ENCODE measurements at places on chromosomes 12 and 14. TPM values are rescaled to one million over a fixed set of nuclear protein-coding genes. Genes with fewer than 3 reads are reported as not detected.

- no peak for DNase-seq
Measured at GRCh38 chr12:116849216-116849615, 32.0 kb downstream of the HRK start.

The DAO gene
- not detected for total RNA-seq

DNA sequence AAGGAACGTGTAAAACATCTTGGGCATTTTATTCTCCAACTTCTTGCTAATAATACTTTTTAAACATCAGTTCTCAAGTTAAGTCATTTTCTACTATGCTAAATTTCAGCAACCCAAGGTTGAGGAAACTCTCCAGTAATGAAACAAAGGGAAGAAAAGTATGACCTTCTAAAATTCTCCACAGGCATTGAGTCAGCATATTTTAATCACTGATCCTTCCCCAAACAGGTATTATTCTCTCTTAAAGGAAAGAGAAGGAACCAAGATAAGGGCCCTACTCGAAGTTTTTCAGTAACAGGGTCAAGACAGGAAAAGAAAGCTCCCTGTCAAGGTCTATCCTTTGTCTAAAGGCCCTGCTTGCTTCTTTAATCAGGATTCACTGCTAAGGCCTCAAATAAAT is 3.0 kb downstream of the KICS2 start:
- no peak for DNase-seq

DNA sequence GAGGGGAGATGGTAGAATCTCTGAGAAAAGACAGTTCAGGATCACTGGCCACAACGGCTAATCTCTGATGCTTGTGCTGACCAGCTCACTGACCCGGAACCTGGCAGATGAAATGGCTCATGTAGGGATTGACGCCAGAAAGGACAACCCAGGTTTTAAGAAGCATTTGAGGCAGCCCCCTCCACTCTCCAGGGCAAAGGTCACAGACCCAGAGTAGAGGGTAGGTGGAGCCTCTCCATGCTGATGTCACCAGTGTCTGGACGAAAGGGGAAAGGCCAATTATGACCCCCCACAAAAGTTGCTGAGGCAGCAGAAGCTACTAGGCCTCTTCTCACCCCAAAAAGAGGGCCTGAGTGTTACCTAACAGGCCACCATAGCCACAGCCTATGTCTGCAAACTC is 1.2 kb downstream of the METTL1 start:
- no peak for DNase-seq

DNA sequence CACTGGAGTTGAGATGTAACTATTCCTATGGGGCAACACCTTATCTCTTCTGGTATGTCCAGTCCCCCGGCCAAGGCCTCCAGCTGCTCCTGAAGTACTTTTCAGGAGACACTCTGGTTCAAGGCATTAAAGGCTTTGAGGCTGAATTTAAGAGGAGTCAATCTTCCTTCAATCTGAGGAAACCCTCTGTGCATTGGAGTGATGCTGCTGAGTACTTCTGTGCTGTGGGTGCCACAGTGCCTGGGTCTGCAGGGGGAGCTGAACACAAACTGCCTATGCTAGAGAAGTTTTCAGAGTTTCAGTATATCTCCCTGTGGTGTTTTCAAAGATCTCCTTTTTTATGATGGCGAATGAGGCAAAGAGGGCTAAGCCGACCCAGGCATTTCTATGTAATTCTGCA is 179.2 kb upstream of the OR4E1 start:
- no peak for DNase-seq

DNA sequence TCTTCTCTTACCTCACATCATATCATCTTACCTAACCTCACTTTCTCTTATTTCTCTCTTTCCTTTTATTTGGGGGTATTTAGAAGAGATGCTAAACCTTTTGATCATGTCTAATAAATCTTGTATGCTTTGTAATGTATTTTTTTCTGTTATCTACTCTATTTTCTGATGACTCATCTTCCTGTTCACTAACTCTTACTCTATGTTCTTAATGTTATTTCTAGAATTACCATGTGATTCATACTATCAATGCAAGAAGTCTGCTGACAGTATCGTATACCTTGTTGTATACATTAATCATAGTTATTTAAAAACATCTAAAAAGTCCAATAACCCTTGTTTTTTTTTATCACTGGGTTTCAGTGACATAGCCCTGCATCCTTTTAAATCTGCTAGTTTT is 62.3 kb downstream of the MGAT4C start:
- no peak for DNase-seq

- no peak for DNase-seq
Measured at GRCh38 chr14:65107200-65107599, 4.9 kb upstream of the MAX start.

- no peak for DNase-seq
Measured at GRCh38 chr12:28082096-28082495, 108.2 kb upstream of the CCDC91 start.

The IFI27 gene
- 12.2 TPM for total RNA-seq

The ABCD2 gene
- 20.4 TPM for total RNA-seq

DNA sequence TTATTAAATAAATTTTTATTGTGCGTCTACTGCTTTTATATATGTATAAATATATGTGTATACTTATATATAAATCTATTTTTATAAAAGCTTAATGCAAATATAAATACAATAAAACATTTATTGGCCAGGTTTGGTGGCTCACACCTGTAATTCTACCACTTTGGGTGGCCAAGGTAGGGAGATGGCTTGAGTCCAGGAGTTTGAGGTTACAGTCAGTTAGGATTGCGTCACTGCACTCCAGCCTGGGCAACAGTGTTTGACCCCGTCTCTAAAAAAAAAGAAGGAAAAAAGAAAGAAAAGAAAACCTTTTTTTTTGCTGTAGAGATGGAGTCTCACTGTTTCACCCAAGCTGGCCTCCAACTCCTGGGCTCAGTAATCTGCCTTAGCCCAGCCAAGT is 20.9 kb downstream of the ACTR6 start:
- no peak for DNase-seq

- no peak for DNase-seq
Measured at GRCh38 chr12:113766131-113766878, 199.8 kb downstream of the RBM19 start.

DNA sequence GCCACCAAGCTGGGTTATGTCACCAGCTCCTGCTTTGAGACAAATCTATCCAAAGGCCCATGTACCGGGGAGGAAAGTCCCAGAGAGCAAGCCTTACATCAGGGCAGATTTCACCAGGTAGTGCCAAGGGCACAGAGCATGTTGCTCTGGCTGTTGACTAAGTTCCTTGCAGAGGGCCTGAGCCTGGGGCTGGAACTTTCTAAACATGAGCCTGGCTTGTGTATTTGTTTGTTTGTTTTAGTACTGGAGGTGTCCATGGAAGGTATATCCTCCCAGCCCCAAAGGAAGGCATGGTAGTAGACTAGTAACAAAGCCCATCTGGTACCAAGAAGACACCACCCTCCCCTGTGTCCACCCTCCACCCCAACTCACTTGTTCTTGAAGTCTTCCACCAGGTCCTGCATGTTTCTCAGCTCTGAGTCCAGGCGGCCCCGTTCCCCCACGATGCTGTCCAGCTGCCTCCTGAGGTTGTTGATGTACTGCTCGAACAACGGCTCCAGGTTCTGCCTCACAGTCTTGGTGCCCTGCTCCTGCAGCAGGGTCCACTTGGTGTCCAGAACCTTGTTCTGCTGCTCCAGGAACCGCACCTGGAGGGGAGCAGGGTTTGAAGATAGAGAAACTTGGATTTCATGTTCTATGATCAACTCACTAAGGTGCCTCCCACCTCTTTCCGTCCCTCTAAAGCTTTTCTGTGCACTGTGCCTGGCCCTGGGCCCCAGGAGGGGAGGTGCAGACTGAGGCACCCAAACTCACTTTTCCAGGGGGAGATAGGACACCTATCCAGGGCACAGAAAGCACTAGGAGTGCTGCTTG is 1.4 kb downstream of the KRT5 start:
- DNase-seq: no peak

- DNase-seq: no peak
Measured at GRCh38 chr14:37196604-37197420, 925 bp upstream of the MIPOL1 start.

GRCh38 chr12:48787791-48788523 is 932 bp downstream of the ADCY6 start:
- no peak for DNase-seq

Data from occipital lobe (tissue), 3 donors.